ENCODE measurements at places on chromosomes 11 and 22. TPM values are rescaled to one million over a fixed set of nuclear protein-coding genes. Genes with fewer than 3 reads are reported as not detected.
A peak's percentile ranks its signal among the peaks of the same experiment; 100 is the strongest.

DNA sequence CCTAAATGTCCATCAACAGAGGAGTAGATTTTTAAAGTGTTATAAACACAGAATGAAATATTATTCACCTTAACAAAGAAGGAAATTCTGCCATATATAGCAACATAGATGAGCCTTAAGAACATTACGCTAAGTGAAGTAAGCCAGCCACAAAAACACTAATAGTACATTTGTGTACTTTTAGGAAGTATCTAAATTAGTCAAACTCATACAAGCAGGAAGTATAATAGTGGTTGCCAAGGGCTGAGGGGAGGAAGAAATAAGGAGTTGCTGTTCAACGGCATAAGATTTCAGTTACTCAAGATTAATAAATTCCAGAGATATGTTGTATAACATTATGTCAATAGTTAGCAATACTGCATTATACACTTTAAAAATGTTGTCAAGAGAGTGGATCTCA lies 181.7 kb upstream of the ZC3H12C start:
- DNase-seq, result no peak
- no peaks in the 10 kb centered on the region for H3K27me3 ChIP-seq
- no peak overlapping the region for H3K27ac ChIP-seq

GRCh38 chr11:70246196-70246595 lies 24.3 kb upstream of the PPFIA1 start:
- H3K27ac ChIP-seq, result no peak overlapping the region
- no peak overlapping the region for H3K4me3 ChIP-seq
- no peaks in the 10 kb centered on the region for H3K36me3 ChIP-seq
- no peaks in the 10 kb centered on the region for H3K27me3 ChIP-seq
- no peak for DNase-seq

DNA sequence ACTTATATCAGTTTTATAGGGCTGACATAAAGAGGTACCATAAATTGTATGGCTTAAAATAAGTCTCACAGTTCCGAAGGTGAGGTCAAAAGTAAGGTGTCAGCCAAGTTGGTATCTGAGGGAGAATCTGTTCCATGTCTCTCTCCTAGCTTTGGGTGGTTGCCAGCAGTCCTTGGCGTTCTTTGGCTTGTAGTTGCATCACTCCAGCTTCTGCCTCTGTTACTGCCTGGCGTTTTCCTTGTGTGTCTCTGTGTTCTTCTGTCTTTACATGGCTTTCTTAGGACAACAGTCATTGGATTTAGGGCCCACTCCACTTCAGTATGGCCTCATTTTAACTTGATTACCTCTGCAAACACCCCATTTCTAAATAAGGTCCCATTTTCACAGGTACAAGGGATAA lies 16.7 kb downstream of the MMP7 start:
- H3K4me1 ChIP-seq, result no peaks in the 10 kb centered on the region
- H3K27ac ChIP-seq, result no peak overlapping the region
- no peak for DNase-seq
- H3K4me3 ChIP-seq, result no peak overlapping the region

- peak; percentile 97 for DNase-seq
- no peaks in the 10 kb centered on the region for H3K27me3 ChIP-seq
- H3K4me1 ChIP-seq, result peaks cover 36% of the 10 kb centered on the region
- H3K27ac ChIP-seq, result no peak overlapping the region
- H3K4me3 ChIP-seq, result no peak overlapping the region
These were observed 7.4 kb downstream of the USP2 start for GRCh38 chr11:119373921-119374631.

GRCh38 chr11:64851831-64852351 lies 7.4 kb upstream of the CDC42BPG start:
- H3K4me1 ChIP-seq, result peaks cover 4% of the 10 kb centered on the region
- H3K36me3 ChIP-seq, result no peaks in the 10 kb centered on the region
- DNase-seq, result no peak

- DNase-seq, result no peak
- no peaks in the 10 kb centered on the region for H3K36me3 ChIP-seq
- H3K27me3 ChIP-seq, result no peaks in the 10 kb centered on the region
- H3K4me1 ChIP-seq, result no peaks in the 10 kb centered on the region
These were observed 33.9 kb upstream of the RASSF10 start for GRCh38 chr11:12975195-12975594.

GRCh38 chr11:103671143-103671651 lies 365.2 kb upstream of the DDI1 start:
- H3K27ac ChIP-seq, result no peak overlapping the region
- no peak overlapping the region for H3K4me3 ChIP-seq

DNA sequence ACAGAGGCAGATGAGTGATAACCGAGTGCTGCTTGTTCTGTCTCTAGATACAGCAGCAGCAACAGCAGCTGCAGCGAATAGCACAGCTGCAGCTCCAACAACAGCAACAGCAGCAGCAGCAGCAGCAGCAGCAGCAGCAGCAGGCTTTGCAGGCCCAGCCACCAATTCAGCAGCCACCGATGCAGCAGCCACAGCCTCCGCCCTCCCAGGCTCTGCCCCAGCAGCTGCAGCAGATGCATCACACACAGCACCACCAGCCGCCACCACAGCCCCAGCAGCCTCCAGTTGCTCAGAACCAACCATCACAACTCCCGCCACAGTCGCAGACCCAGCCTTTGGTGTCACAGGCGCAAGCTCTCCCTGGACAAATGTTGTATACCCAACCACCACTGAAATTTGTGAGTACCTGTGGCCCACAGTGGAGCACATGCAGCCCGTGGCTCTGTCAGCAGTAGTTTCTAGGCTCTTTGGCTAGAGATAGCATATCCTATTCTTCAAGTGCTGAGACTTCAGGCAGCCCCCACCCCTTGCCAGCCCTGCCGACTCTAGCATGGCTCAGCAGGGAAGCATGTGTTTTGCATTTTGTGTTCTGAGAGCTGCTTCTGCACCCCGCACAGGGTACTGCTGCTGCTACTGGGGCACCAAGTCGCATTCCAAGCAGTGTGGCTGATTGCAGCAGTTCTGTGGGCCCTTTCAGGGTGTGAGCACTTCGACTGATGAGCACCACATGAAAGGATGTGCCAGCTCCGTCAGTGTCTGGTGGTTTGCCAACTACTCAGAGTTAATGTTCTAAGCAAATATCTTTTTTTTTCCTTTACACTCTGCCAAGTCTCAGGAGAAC lies 59.2 kb downstream of the MED15 start:
- no peak overlapping the region for H3K4me3 ChIP-seq
- peaks cover 27% of the 10 kb centered on the region for H3K36me3 ChIP-seq
- DNase-seq, result no peak
- H3K27me3 ChIP-seq, result no peaks in the 10 kb centered on the region

- H3K27me3 ChIP-seq, result no peaks in the 10 kb centered on the region
- no peaks in the 10 kb centered on the region for H3K4me1 ChIP-seq
- H3K27ac ChIP-seq, result no peak overlapping the region
- H3K4me3 ChIP-seq, result no peak overlapping the region
- no peaks in the 10 kb centered on the region for H3K36me3 ChIP-seq
These were observed 7.2 kb downstream of the ARHGEF12 start for GRCh38 chr11:120343429-120343828.

GRCh38 chr11:94656968-94657367 lies 89.8 kb downstream of the PIWIL4 start:
- peaks cover 11% of the 10 kb centered on the region for H3K36me3 ChIP-seq
- H3K4me1 ChIP-seq, result peaks cover 22% of the 10 kb centered on the region
- no peaks in the 10 kb centered on the region for H3K27me3 ChIP-seq
- H3K27ac ChIP-seq, result no peak overlapping the region
- DNase-seq, result no peak

- no peaks in the 10 kb centered on the region for H3K27me3 ChIP-seq
- no peak overlapping the region for H3K27ac ChIP-seq
- DNase-seq, result no peak
- H3K36me3 ChIP-seq, result no peaks in the 10 kb centered on the region
- no peaks in the 10 kb centered on the region for H3K4me1 ChIP-seq
These were observed 79.5 kb downstream of the RAB30 start for GRCh38 chr11:82992223-82992622.

DNA sequence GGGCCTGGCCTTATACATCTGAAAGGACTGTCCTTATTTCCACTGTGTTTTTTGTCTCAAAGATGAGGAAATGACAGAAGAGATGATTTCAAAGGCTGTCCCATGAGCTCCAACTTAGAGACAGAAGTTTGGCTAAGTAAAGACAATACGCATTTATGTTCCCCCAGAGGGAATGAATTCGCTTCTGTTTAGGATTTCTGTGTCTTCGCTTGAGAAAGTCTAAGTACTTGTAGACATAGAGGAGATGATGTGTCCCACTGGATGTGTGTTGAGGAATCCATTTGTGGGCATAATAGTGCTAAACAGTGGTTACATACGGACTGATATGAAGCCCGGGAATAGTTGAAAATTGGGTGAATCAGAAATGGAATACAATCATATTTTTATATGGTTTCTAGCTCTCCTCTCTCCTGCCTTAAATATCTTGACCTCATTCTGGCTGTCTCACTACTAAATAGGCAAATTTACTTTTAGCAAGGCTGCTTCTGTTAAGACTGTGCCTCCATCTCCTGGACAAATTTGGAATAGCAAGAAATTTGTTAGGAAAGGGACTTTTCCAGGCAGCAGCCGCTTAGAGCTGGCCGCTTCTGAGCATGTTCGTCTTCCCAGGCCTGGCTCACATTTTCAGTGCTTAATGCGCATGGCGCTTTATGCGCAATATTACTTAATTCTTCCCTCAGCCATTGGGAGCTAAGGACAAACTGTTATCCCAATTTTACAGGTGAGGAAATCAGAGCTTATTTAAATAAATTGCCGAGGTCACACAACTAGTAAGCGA lies 1.9 kb upstream of the PEX26 start:
- H3K4me1 ChIP-seq, result no peaks in the 10 kb centered on the region
- no peaks in the 10 kb centered on the region for H3K27me3 ChIP-seq
- no peak overlapping the region for H3K4me3 ChIP-seq
- H3K36me3 ChIP-seq, result peaks cover 5% of the 10 kb centered on the region
- DNase-seq, result peak; percentile 52

GRCh38 chr11:43925063-43925931 lies 17.1 kb upstream of the C11orf96 start:
- H3K4me3 ChIP-seq, result no peak overlapping the region
- H3K4me1 ChIP-seq, result peaks cover 10% of the 10 kb centered on the region
- no peaks in the 10 kb centered on the region for H3K36me3 ChIP-seq
- H3K27me3 ChIP-seq, result no peaks in the 10 kb centered on the region
- DNase-seq, result no peak
- H3K27ac ChIP-seq, result no peak overlapping the region

DNA sequence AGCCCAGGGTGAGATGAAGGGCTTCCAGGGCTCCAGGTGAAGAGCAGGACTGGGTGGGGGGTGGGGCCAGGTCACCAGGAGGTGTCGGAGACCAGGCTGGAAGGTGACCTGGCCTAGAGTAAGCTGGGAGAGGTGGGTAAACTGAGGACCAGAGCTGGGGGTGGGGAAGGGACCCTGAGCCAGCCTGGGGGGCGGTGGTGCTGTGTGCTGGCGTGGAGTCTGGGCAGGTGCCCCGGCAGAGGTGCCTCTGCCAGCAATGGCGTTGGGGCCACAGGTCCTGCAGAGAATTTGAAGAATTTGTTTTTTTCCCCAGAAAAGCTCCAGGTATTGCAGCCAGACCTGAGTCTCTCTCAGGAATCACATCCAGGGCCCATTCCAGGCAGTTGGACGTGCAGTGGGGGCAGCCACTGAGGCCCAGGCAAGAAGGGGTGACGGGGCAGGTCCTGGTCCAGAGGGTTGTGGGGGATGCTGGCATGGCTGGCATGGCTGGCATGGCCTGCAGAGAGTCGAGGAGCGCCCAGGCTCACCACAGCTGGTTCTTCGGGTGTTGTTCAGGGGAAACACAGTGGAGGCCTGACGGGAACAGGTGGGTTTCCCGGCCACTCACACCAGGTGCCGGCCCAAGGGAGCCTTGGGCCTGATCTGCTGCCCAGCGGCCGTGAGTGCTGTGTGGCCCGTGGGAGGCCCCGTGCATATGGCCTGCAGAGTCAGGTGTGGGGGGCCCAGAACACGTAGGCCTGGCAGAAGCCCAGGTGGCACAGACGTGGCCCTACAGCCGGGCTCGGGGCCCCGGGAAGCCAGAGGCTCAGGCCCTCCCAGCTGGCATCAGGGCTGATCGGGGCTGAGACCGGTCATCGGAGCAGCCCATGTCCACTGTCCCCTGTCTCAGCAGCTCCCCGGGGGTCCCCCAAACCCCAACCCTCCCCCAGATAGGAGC lies 6.4 kb upstream of the MUC6 start:
- no peak for DNase-seq
- H3K4me1 ChIP-seq, result no peaks in the 10 kb centered on the region
- H3K27me3 ChIP-seq, result no peaks in the 10 kb centered on the region
- no peak overlapping the region for H3K27ac ChIP-seq
- H3K36me3 ChIP-seq, result no peaks in the 10 kb centered on the region
- no peak overlapping the region for H3K4me3 ChIP-seq

DNA sequence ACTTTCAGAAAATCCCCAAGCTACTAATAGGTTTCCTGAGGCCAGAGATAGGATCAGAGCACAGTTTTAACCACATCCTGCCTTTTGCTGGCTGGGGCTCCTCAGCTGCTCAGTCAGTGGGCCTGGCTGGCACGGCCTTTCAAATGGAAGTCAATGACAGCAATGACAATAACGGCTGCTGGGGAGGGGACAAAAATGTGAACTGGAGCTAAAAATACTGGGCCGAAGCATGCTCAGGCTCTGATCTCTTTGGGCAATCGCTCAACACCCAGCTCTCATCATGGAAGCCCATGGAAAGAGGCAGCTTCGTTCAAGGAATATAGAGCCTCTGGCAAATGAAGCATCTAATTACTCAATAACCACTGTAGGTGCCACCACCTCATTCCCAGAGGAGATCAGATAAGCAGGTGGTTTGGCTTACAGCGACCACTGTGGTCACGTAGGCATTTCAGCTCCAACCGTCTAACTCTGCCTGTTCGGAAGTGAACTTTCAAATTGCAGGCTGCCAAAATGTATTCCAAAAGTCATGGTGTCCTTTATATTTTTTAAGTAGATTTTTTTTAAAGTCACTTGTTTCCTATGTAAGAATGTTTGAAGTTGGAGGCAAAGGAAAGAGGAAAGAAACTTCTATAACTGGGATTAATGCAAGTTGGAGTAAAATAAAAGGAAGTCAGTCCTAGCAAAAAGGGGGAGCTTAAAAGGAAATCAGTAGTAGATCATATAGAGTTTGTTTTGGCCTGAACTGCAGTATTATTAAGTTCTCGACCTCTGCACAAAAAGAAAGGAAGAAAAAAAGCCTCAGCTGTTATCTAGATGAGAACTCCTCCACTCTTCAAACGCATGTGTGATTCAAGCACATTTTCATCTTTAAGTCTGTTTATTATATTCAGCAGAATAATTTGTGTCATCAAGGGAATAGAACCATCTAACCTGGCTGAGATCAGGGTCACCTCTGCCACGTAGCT lies 14.1 kb downstream of the WT1 start:
- H3K27ac ChIP-seq, result no peak overlapping the region
- H3K36me3 ChIP-seq, result no peaks in the 10 kb centered on the region
- H3K27me3 ChIP-seq, result peaks cover 16% of the 10 kb centered on the region
- H3K4me1 ChIP-seq, result peaks cover 4% of the 10 kb centered on the region
- no peak overlapping the region for H3K4me3 ChIP-seq

- H3K4me3 ChIP-seq, result no peak overlapping the region
- no peak for DNase-seq
- H3K4me1 ChIP-seq, result peaks cover 6% of the 10 kb centered on the region
- H3K36me3 ChIP-seq, result no peaks in the 10 kb centered on the region
- no peak overlapping the region for H3K27ac ChIP-seq
These were observed 39.3 kb upstream of the RFPL3 start for GRCh38 chr22:32318361-32318760.

GRCh38 chr22:17191163-17191784 lies 28.0 kb downstream of the ADA2 start:
- DNase-seq, result no peak
- no peak overlapping the region for H3K27ac ChIP-seq
- no peak overlapping the region for H3K4me3 ChIP-seq
- no peaks in the 10 kb centered on the region for H3K4me1 ChIP-seq

TSSK2 gene
- total RNA-seq, result not detected

SCGB2A2 gene
- total RNA-seq, result not detected

KCNQ1 gene
- total RNA-seq, result 2.0 TPM

XNDC1N gene
- total RNA-seq, result 10.2 TPM

RAPSN gene
- 0.34 TPM for total RNA-seq

PNPLA3 gene
- 24.6 TPM for total RNA-seq

CYP2D6 gene
- 0.77 TPM for total RNA-seq

LGALS1 gene
- total RNA-seq, result 14.9 TPM
